ENCODE measurements at places on chromosomes 11 and 22.

DNA sequence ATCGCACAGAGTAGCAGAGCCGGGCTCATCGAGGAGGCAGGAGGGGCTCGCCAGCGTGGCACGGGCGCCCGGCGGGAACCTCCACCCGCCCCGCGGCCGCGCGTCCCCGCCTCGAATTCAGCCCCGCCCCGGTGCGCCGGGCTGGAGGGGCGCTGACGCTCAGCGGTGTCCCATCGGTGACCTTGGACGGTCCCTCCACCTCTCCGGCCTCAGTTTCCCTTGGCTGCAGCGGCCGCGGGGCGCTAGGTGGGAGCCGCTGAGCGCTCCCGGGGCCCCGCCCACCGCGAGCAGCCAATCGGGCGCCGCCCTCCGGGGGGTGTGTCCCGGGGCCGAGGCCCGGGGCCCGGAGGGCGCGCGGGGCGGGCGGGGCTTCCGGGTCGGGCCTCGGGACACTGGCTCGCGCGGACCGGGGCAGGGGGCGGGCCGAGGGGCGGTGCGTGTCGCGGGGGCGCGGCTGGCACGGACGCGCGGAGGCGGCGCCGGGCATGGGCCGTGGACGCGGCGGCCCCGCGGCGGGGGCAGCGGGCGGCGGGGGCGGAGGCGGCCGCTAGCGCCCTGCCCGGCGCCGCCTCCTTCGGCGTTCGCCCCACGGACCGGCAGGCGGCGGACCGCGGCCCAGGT, at the start of gene PPARA:
TSS of gene PPARA (plus strand) at position 493 of the 621 bp plus-strand sequence. CDS start 47,858 bp downstream, outside the sequence.
- peak; percentile 80 for DNase-seq

DNA sequence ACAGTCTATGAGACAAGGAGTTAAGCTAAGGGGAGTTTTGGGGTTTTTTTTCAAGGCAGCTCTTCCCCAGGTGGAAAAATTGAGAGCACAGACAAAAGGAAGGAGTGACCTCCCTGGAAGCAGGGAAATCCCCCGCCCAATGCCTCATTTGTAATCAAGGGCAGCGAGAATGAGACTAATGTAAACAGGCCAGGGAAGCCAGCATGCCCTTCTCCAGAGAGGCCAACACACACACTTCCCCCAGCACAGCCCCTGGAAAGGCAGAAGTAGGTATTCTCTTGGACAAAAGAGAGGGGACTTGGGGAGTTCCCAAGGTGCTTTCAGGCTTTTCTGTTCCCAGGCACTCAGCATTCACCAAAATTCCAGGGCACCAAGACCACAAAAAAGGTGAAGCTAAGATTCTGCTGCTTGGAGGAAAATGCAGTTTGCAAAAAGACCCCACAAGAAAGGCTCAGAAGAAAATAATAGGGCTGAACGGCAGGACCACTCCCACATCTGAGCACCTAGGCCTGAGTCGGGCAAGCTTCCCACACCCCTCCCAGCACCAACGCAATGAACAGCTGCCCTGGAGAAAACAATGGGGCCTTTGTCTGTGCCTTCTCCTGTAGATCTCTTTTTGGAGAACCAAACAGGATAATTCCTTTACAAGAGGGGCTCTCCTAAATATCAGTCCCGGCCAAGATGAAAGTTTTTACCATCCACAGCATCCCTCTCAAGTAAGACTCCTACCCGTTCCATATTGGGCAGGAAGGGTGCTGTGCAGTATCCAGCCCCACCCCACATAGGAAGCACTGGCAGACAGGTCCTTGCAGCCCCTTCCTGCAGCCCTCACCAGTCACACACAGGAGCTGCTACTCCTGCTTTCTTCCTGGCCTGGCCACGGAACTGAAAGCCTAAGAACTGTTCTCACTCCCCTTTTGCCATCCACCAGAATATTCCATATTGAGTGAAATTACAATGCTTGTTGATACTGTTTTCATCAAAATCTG, 70.7 kb upstream of the AKIP1 start:
- DNase-seq: no peak

GRCh38 chr11:9838961-9839360, 175.1 kb downstream of the SWAP70 start:
- DNase-seq: no peak

- DNase-seq: no peak
These were observed 17.2 kb upstream of the C1QTNF4 start for GRCh38 chr11:47611348-47611794.

DNA sequence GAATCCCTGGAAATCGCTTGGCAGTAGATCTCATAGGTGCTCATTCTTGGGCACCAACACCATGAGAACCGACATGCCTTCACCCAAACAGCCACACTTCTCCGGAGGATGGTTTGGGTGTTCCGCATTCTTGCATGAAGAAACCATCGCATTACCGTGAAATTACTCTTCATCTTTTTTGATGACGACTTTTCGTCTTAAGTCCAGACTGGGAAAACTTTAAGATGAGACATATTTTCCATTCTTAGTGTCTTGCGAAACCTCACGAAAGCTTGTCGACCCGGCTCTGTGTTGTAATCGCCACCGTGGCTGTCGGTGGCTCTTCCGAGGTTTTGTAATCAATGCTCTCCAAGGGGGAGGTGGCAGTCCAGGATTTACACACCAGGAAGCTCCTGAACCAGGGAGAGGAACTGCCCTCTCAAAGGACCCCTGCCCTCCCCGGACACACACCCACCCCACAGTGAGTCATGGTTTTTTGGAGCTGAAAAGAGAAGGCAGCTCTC, 1.7 kb downstream of the TOM1 start:
- no peak for DNase-seq

DNA sequence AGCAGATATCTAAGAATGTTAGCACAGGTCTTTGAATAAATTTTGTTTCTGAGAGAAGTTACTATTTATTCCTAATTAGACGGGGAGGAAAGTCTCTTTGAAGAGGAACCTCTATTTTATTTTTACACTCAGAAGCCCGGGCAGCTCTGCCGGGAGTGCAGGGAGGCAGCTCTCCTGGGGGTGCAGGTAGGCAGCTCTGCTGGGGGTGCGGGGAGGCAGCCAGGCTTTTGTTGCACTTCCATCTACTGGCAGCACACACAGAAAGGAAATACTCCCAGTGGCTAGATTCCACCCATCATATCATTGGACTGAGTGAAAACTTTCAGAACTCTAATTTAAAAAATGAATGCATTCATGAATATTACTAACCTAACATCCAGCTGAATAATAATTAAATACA, 24.6 kb downstream of the OR10A6 start:
- DNase-seq: no peak

- DNase-seq: no peak
These were observed 1.9 kb downstream of the PIWIL3 start for GRCh38 chr22:24772493-24773220.

GRCh38 chr11:31711137-31711536, 100.0 kb downstream of the PAX6 start:
- no peak for DNase-seq

Measured in stimulated activated naive CD8-positive, alpha-beta T cell treated with anti-CD3 and anti-CD28 coated beads, Interleukin-15, amount 100 ng/mL, for 72 hours (primary cell).